Right hindlimb (tissue), 1 donor: ENCODE measurements at places on chromosomes 6 and 20.

- DNase-seq: no peak
Measured at GRCh38 chr6:158481690-158482473, 78.0 kb upstream of the TMEM181 start.

GRCh38 chr20:47988676-47989075, 203.4 kb upstream of the SULF2 start:
- no peak for DNase-seq

DNA sequence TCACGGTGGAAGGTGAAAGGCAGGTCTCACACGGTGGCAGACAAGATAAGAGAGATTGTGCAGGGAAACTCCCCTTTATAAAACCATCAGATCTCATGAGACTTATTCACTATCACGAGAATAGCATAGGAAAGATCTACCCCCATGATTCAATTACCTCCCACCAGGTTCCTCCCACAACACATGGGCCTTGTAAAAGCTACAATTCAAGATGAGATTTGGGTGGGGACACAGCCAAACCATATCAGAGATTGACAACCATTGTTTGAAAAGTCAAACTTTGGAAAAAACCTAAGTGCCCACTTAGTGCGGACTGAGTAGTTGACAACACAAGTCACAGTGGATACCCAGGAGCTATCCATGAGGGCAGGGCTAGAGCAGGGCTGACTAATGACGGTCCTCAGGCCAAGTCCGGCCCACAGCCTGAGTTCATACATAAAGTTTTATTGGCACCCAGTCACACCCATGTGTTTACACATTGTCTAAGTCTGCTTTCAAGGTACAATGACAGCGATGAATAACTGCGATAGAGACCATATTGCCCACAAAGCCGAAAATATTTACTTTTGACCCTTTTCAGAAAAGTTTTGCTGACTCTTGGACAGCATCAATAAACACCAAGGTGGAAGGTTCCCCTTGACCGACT, 33.8 kb upstream of the PMEPA1 start:
- no peak for DNase-seq

DNA sequence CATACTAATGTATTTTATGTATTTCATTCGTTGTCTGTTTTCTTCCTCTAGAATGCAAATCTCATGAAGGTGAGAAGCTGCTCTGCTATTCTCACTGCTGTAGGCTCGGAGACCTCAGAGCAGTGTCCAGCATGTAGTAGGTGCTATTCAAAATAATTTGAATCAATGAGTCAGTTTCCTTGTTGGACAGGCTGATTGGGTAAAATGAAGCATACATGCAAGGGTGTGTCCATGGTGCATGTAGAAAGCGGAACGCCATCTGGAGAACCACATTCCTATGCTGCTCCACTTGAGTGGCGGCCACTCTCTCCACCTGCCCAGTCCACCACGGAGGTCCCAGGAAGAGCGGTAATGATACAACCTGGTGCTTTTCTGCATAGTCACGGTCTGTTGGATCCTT, 412.1 kb downstream of the QKI start:
- no peak for DNase-seq

GRCh38 chr6:52301326-52301725, 16.8 kb upstream of the MCM3 start:
- DNase-seq: no peak

GRCh38 chr6:166315436-166315835, 7.2 kb upstream of the PRR18 start:
- DNase-seq: no peak

DNA sequence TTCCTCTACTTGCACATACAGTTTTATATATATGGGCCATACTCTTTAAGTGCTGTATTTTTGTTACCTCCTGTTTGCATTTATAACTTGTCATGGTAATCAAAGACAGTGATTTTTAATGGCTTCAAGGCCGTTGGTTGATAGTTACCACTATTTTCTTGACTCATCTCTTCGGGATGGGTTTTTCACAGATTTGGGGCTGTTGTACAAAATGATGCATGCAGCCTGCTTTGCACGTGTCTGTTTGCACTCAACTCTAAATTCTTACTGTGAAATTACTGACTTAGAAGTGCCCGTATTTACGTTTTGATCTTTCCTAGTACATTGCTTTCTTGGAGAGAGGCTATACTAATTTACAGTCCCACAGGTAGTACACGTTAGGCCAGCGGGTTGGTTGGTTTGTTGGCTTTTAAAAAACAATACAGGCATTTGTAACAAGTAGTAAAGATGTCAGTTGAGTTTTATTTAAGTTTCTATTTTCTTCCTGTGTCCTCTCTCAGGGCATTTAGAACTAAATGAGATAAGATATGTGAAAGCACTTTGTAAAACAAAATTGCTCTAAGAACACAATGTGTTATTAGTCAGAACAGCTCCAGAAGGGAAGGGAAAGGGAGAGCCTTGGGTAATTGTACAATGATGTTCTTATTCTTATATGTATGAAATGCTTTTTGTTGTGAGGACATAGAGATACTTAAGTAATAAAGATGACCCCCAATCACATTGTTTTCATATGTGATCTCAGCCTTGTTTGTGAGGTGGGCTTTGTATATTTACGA, 11.7 kb downstream of the JARID2 start:
- no peak for DNase-seq

GRCh38 chr6:139635401-139636130, 261.1 kb upstream of the CITED2 start:
- DNase-seq: no peak

DNA sequence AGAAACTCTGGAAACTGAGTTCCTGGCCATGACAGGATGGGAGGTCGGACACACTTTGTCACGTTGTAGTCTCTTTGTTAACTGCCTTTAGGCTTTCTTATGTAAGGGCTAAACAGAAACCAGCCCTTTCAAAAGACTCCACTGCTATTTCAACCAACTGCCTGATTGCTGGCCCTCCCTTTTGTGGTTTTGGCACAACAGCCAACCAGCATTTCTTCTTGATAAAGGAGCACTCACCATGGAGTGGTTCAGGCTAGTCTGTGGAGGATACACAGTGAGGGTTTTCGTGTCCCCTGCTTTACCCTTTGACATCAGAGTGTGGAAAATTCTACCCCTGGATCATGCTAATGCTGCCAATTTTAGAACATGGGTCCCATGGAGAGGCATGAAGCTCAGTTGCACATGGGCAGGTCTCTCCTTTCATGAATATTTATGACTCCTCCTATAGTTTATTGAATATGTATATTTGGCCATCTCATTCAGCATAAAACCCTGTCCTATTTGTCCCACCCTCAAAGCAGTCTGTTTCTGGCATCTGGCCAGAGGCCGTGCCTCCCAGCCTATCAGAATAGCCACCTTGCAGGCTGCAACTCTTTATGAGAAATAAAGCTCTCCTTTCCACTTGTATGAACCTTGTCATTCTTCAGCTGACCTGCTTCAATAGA, 148.3 kb downstream of the HS3ST5 start:
- DNase-seq: no peak

GRCh38 chr6:6405997-6406714, 85.7 kb upstream of the F13A1 start:
- no peak for DNase-seq

- no peak for DNase-seq
Measured at GRCh38 chr20:63567386-63568169, 6.5 kb downstream of the HELZ2 start.

- DNase-seq: no peak
Measured at GRCh38 chr6:42829561-42830092, 47.8 kb downstream of the BICRAL start.
